Cardiac atrium fibroblast (primary cell): ENCODE measurements at places on chromosomes 6 and 20. TPM values are rescaled to one million over a fixed set of nuclear protein-coding genes. Genes with fewer than 3 reads are reported as not detected.

Gene MAS1
- total RNA-seq, result not detected in 2 replicates

Gene NHSL1
- total RNA-seq, result 10.5 and 11.4 TPM in 2 replicates

Gene PLN
- total RNA-seq, result not detected in 2 replicates

Gene CAP2
- total RNA-seq, result 4.7 TPM in 2 replicates

Gene CST1
- total RNA-seq, result not detected in 2 replicates

Gene SYCP2
- 0.18 and 0.32 TPM in 2 replicates for total RNA-seq

Gene CLPSL2
- total RNA-seq, result not detected in 2 replicates

Gene CPXM1
- 0.97 and 2.5 TPM in 2 replicates for total RNA-seq

Gene RFX6
- not detected in 2 replicates for total RNA-seq

Gene GSTA4
- total RNA-seq, result 37.3 and 39.0 TPM in 2 replicates

Gene ATRN
- total RNA-seq, result 30.3 and 38.2 TPM in 2 replicates

Gene RPS6KA2
- total RNA-seq, result 218 and 245 TPM in 2 replicates

Gene GABRR2
- total RNA-seq, result not detected in 2 replicates

Gene MICB
- 7.2 and 7.9 TPM in 2 replicates for total RNA-seq

Gene PPP1R14C
- total RNA-seq, result 2.2 and 7.8 TPM in 2 replicates

Gene OR2J3
- not detected in 2 replicates for total RNA-seq

Gene HLA-G
- total RNA-seq, result not detected in 2 replicates

Gene SPATS1
- total RNA-seq, result not detected in 2 replicates

Gene SDC4
- total RNA-seq, result 43.5 and 50.7 TPM in 2 replicates

Gene SGK2
- not detected in 2 replicates for total RNA-seq

Gene RIPPLY2
- not detected in 2 replicates for total RNA-seq

Gene ASIP
- not detected in 2 replicates for total RNA-seq

Gene BPIFB2
- total RNA-seq, result not detected in 2 replicates

Gene ABT1
- total RNA-seq, result 11.7 and 12.0 TPM in 2 replicates

Gene PNLDC1
- total RNA-seq, result not detected in 2 replicates

Gene ENPP1
- total RNA-seq, result 0.81 and 1.6 TPM in 2 replicates

Gene OR2H2
- not detected in 2 replicates for total RNA-seq

Gene SPEF1
- total RNA-seq, result 0.18 TPM in 1 of 2 replicates, not detected in the other

Gene SYNDIG1
- not detected in 2 replicates for total RNA-seq

Gene BAG2
- total RNA-seq, result 5.8 and 8.7 TPM in 2 replicates

Gene CLIC5
- total RNA-seq, result not detected in 2 replicates

Gene WFDC13
- total RNA-seq, result not detected in 2 replicates

Gene DCDC2
- total RNA-seq, result not detected in 2 replicates
